Suppressor macrophage treated with lipopolysaccharide for 4 hours (primary cell): ENCODE measurements at places on chromosomes 6 and 20.

DNA sequence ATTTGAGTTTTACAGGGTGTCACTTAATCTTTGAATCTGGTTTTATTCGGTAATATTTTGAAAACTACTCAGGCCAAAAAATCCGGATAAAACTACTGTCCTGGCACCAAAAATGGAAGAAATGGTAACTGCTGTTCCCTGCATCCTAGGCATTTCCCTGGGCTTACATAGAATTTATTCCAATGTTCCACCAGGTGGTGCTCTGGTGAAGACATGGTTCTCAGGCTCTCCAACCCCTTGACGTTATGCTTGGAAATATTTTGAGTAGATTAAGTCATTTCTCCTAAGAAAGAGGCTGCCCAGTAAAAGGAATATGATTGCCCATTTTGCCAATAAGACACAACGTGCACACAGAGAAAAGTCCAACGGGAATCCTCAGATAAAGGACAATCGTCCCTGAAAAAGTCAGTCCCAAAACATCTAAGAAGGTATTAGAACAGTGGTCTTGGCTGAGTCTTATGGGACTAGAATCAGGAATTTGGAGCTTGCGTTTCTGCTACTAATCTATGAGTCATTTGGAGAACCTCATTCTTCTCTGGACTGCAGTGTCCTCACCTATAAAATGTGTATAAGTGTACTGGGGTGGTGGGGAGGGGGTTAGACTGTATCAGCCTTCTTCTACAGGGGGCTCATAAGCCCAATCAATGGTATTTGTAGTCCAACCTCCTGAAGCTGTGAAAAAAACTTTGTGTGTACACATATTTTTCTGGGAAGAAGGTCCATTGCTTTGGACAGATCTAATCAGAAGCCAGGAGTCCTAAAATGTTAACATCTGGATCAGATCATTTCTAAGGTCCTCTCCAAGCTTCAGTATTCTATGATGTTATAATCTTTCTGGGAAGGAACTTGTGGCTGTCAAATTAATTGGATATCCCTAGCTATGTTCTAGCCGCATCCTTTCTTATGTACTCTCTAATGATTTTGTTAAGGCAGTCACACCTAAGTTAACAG is 131.0 kb upstream of the BMP2 start:
- DNase-seq: peak; percentile 66

DNA sequence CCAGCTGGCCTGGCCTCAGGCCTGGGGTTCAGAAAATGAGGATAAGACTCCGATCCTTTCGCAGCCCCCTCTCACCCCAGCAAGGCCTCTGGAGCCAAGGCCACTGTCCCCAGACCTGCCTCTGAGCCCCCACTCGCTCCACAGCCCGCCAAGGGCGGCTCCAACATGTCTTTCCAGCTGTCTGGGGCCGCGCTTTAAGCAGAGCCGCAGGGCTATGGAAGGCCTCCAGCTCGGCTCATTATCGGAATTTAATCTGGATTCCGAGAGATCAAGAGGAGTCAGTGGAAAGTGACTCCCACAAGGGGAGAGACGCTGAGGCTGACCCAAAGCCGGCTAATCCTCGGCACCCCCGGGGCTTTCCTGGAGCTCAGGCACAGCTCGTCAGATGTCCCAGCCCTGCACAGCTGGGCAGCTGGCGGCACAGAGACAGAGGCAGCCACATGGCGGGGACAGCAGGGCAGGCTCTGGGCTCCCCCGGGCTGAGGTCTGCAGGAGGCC is 41.8 kb downstream of the BMP7 start:
- DNase-seq: no peak

DNA sequence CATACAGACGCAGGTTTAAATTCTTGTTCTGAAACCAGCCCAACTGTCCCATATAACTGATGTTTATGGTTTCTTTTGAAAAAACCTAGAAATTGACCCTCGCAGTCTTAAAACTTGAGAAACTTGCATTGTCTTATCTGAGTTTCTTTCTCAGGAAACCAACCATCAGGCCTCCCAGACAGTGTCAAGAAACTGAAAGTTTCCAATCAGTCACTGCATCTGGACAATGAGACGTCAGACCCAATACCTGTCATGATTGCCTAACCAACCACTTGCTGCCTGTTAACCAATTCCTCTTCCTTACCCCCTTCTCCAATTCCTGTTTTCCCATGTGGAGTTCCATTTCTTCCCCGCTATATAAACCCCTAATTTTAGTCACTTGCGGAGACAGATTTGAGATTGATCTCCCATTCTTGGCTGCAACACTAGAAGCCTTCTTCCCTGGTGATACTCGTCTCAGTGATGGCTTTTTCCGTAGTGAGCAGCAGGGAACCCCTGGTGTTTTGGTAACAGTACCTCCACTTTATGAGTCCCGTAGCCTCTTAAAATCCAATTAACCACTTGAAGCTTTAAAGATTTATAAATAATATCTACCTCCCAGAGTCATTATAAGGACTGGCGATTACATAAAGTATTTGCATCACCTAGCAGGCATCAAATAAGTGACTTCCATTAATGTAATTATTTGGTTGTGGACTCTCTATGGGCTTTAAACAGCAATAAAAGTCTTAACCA is 49.3 kb downstream of the GPR63 start:
- no peak for DNase-seq

GRCh38 chr6:73542891-73543290 is 22.1 kb upstream of the EEF1A1 start:
- DNase-seq: no peak

DNA sequence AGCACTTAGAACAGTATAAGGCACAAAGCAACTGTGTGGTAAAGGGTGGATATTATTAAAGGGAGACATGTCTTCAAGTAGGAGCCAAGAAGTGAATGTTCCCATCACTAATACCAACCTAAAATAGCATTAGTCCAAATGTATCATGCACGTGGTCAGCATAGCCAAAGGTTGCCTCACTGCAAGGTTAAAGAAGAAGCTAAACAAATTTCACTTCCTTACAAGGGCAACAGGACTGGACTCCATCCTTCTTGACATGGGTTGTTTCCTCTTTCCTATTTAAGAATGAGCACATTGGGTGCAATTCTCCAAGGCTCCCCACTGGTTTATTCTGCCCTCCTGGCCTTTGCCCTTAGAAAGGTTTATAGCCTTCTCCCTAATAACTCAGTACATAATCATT is 186.7 kb downstream of the PHACTR1 start:
- peak; percentile 77 for DNase-seq

DNA sequence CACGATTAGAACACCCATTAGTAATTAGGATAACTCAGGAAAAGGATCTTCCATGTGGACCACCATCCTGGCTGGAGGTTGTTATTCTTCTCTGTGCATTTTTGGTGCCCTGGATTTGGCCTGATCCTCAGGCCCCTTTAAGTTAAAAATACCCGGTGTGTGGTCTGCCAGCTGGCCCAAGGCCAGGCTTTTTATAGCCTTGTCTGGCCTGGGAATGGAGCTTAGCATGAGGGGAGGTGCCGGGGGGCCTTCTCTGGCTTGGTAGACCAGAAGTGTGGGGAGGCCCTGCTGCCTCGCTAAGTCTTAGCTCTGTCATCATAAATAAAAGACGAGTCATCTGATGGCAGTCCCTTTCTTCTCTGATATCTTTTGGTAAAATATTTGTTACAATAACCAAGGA is 71.4 kb downstream of the ARID1B start:
- no peak for DNase-seq

- DNase-seq: no peak
Observed at GRCh38 chr6:22690446-22690845, 121.1 kb downstream of the HDGFL1 start.

DNA sequence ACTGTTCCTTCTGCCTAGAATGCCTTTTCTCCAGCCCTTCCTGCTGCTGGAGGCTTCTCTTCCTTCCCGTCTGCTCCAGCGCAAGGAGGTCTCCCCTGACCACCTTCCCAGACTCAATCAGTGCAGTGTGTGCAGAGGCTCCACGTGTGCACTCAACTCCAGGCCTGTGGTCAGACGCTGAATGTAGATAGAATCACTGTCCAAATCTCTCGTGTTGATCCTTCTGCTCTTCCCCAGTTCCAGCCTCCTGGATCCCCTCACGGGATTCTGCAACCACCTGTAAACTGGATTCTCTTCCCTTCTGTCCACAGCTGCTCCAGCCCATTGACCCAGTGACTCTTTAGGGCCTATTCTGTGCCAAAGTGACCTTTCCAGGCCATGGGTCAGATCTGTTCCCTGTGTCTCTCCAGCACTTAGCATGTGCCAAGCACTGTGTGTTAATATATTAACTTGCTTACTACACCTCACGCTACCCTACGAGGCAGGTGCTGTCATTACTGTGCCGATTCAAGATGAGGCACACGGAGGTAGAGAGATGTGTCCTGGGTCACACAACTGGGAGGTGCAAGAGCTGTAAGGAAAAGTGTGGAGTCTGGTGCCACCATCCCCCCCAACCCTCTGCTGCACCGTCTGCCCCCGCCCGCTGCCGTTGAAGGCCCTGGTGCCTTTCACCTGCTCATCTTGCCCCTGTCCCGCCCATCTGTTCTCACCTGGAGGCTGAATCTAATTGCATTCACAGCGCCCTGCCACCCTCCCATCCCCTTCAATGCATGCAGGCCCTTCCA is 112.2 kb downstream of the SULF2 start:
- no peak for DNase-seq

- DNase-seq: no peak
Observed at GRCh38 chr20:12255461-12255970, 337.8 kb downstream of the BTBD3 start.

GRCh38 chr6:34152042-34152524 is 6.2 kb upstream of the GRM4 start:
- DNase-seq: no peak

GRCh38 chr6:156174031-156174890 is 602.9 kb upstream of the ARID1B start:
- DNase-seq: no peak

DNA sequence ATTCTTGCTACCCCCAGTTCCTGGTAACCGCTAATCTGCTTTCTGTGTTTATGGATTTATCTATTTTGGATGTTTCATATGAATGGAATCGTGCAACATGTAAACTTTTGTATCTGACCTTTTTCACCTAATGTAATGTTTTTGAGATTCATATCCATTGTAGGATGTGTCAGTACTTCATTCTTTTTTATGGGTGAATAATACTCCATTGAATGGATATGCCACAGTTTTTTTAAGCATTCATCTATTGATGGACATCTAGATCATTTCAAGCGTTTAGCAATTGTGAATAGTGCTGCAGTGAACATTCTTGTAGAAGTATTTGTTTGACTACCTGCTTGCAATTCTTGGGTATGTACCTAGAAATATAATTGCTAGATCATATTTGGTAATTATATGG is 13.0 kb downstream of the KDM1B start:
- no peak for DNase-seq

- DNase-seq: no peak
Observed at GRCh38 chr6:15280028-15280427, 34.2 kb downstream of the JARID2 start.

GRCh38 chr6:44202332-44202971 is 14.3 kb upstream of the MYMX start:
- no peak for DNase-seq

GRCh38 chr6:163386329-163386908 is 28.1 kb upstream of the QKI start:
- no peak for DNase-seq

GRCh38 chr20:25328954-25329498 is 61.6 kb downstream of the ABHD12 start:
- no peak for DNase-seq
